ENCODE measurements at places on chromosomes 16 and 17.

GRCh38 chr16:71961066-71962039 is 38.8 kb downstream of the PKD1L3 start:
- H3K4me3 ChIP-seq: no peak overlapping the region
- no peak overlapping the region for H3K27ac ChIP-seq
- no peaks in the 10 kb centered on the region for H3K36me3 ChIP-seq

DNA sequence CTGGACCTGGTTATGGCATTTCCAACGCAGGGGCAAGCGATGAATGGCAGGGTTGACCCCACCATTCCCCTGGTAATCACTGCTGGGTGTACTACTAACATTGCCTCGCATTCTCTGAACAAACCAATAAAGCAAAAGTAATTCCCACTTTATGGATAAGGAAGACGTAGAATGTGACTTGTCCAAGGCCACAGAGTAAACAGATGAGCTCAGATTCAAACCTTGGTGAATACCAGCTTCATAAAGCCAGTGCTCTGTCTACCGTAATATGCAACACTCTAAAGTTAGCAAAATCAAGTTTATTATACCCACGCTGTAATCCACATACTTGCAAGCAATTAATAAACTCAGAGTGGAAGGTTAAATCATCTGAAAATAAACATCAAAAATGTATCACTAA is 59.6 kb downstream of the ANKFY1 start:
- peaks cover 6% of the 10 kb centered on the region for H3K36me3 ChIP-seq
- peaks cover 5% of the 10 kb centered on the region for H3K4me1 ChIP-seq
- DNase-seq: no peak
- H3K27me3 ChIP-seq: no peaks in the 10 kb centered on the region
- H3K4me3 ChIP-seq: no peak overlapping the region

GRCh38 chr17:71900621-71901229 is 220.1 kb upstream of the SOX9 start:
- H3K27me3 ChIP-seq: no peaks in the 10 kb centered on the region
- no peaks in the 10 kb centered on the region for H3K36me3 ChIP-seq
- H3K27ac ChIP-seq: no peak overlapping the region
- no peak overlapping the region for H3K4me3 ChIP-seq
- no peaks in the 10 kb centered on the region for H3K4me1 ChIP-seq

- no peaks in the 10 kb centered on the region for H3K27me3 ChIP-seq
- H3K36me3 ChIP-seq: peaks cover 6% of the 10 kb centered on the region
- DNase-seq: no peak
These were observed 20.4 kb downstream of the CYLD start for GRCh38 chr16:50762241-50762640.

DNA sequence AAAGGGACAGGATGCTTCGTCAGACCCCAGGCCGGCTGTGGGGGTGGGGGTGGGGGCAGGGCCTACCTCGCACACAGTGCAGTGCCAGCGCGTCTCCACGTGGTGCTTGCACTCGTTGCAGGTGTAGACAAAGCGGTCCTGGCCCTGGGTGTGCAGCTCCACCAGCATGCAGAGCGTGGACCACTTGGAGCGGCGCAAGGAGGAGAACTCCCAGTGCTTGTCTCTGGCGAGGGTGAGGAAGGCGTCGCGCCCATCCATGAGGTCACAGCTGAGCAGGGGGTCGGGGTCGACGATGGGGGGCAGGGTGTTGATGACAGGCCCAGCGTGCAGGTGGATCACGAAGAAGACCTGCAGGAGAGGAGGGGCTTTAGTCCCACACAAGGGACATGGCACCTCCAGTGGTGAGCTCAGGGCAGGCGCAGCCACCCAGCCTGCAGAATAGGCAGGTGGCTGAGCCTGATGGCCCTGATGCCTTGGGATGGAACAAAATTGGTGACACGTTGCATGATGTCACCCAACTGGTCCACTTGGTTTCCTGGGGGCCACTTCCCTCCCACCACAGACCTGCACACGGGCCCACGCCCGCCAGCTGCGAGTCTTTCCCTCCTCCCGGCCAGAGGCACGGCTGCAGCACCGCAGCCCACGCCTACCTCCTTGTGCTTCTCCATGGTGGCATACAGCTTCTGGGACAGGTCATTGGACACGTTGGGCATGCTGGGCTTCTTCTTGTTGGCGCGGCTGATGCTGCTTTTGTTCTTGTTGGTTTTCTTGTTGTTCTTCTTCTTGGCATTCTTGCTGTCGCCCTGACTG is 14.0 kb upstream of the TRAP1 start:
- peaks cover 100% of the 10 kb centered on the region for H3K36me3 ChIP-seq
- H3K4me3 ChIP-seq: no peak overlapping the region
- DNase-seq: no peak

- no peak for DNase-seq
- H3K27me3 ChIP-seq: no peaks in the 10 kb centered on the region
These were observed 33.9 kb downstream of the CHP2 start for GRCh38 chr16:23788685-23789084.

- peaks cover 26% of the 10 kb centered on the region for H3K4me1 ChIP-seq
- no peaks in the 10 kb centered on the region for H3K27me3 ChIP-seq
- H3K4me3 ChIP-seq: no peak overlapping the region
- H3K27ac ChIP-seq: peak overlapping the region; percentile 62
- peaks cover 98% of the 10 kb centered on the region for H3K36me3 ChIP-seq
These were observed 12.3 kb downstream of the FLII start for GRCh38 chr17:18246109-18246725.

DNA sequence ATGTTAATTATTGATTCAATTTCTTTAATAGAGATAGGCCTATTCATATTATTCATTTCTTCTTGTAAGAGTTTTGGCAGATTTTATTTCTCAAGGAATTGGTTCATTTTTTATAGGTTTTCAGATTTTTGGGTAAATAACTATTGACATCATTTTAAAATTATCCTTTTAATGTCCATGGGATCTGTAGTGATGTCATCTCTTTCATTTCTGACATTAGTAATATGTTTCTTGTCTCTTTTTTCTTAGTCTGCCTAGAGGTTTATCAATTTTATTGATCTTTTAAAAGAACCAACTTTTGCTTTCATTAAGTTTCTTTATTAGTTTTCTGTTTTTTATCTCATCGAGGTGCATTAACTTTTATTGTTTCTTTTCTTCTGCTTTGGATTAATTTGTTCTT is 162.6 kb downstream of the FTO start:
- no peak overlapping the region for H3K27ac ChIP-seq
- no peaks in the 10 kb centered on the region for H3K27me3 ChIP-seq
- peaks cover 30% of the 10 kb centered on the region for H3K4me1 ChIP-seq
- H3K36me3 ChIP-seq: no peaks in the 10 kb centered on the region

All from esophagus squamous epithelium (tissue), 5 donors.